ENCODE measurements at places on chromosomes 7 and 10.

GRCh38 chr10:129993621-129994020 lies 29.5 kb upstream of the EBF3 start:
- DNase-seq, result peak; percentile 62

- DNase-seq, result no peak
Observed at GRCh38 chr10:70523057-70523456, 44.5 kb downstream of the PALD1 start.

DNA sequence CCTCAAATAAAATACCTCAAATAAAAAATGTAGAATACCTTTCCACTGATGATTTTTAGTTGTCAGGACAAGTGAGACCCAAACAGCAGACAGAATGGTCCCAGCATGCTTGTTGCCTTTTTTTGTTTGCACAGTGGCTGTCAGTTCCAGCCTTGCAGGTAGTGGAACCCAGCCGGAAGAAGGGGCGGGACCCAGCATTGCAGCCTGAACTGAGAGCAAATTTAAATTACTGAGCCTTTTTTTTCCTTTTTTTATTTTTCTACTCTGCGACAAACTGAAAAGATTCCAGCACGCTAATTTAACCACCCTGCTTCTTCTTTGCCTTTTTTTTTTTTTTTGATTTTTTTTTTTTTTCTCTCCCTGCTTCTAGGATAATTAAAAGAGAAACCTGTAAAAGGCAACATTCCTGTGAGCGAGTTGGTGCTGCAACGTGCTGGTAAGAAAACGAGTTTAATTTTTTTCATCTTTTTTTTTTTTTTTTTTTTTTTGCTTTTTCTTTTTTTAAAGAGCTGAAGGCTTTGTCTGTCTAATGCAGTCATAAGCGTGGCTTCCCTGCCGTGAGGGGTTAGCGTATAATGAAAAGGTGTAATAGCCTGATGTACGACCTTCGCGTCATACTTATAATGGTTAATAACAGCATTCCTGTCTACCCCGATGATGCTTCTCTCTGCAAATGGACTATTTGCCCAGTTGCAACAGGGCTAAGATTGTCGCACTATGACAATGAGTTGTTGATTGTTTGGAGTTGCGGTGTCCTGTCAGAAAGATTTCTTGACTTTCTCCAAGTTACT lies 555.3 kb upstream of the CELF2 start:
- no peak for DNase-seq

DNA sequence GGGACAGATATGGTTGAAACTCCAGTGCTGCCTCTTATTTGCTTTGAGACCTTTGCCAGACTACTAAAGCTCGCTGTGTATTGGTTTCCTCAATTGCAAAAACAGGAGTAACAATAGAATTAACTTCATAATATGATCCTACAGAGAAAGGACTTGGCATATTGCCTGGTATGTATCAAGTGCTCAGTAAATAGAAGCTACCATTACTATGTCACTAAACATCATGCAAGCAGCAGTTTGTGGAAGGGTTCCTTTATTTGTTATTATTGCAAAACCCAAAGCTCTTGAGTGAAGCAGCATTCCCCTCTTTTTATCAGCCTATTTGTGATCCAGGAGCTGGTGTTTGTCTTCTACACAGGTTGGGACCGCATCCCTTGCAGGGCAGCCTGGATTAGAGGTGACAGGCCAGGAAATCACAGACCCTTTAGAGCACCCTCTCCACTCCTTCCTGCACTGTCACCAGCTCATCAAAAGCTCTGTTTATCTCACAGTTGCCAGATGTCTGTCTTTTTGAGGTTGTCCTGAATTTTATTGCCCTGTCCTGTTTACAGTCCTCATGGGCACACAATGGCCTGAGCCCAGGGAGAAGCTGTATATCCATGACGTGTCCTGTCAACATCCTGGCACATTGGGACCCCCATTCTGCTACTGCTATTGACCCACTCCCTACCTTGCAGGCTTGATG lies 121.5 kb downstream of the SNX10 start:
- no peak for DNase-seq

GRCh38 chr10:104834580-104834979 lies 193.5 kb downstream of the SORCS3 start:
- DNase-seq, result no peak

DNA sequence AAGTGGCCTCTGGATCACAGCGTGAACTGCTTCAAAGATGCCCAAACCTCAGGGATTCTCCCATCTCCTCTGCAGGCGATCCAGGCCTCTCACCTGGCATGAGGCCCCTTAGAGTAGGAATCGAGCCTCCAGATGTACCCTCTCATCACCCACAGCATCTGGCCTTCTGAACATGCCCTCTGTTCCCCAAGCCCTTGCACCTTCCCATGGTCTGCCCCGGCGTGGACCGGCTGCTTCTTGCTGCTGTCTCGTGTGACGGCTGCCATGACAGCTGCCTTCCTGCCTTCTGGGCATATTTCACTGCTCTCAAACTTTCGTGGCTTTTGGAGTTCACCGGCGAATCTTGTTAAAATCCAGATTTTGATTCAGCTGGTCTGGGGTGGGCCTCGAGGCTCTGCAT lies 157.2 kb upstream of the NPS start:
- no peak for DNase-seq

DNA sequence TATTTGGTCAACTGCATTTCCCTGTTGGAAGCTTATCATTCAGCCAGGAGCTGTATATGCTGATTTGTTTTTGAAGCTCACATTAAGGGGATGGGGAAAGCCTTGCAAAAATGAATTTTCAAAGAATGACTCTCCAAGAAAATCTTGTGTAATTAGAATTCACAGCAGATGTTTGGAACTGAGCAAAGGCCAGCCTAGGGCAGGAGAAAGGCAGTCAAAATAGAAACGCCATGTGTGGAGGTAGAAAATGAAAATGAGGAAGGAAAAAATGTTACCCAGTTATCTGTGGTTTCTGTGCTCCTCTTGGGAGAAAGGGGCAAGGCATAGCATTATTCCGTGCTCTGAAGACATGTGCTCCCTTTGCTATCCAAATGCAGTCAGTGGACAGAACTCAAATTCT lies 93.5 kb downstream of the NRP1 start:
- peak; percentile 89 for DNase-seq

DNA sequence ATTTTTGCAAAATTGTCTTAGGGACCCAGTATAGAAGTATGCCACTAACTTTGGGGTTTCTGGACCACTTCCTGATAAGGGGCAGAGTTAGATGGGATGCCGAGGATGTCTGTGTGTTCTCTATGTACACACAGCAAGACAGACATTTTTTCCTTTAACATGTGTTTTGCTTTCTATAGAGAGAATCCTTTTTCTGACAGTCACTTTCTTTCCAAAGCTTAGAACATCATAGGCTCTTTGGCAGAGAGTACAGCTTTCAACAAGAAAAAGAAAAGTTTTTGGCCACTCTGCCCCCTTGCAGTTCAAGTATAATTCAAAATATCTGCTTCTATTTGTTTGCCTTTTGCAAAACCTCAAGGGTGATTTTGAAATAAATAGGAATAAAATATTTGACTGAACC lies 44.1 kb downstream of the PAPSS2 start:
- DNase-seq, result peak; percentile 49

DNA sequence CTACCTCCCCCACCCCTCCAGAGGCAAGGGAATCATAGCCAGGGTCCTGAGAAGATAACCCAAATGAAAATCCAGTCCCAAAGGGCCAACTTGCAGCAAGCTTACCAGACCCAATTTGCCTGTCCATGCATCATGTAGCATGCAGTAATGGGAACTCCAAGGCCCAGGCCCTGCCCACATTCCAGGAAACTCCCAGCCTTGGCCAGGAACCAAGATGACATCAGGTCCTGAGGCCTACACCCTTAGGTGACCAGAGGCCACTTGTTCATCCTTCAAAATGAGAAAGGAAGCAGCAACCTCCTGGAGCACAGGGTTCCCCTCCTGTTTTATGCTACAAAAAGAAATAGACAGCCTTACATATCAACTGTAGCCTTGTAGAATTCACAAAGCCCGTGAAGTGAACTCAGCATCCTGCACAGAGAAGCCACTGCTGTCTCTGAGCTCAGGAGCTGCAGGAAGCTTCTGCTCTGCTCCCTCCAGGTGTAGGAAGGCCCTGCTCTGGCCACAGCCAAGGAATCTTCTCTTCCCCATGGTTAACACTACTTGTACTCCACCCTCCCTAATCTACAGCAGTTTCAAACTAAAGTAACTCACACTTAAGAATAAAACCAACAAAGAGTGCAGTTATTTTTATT lies 30.3 kb upstream of the GRB10 start:
- peak; percentile 74 for DNase-seq

GRCh38 chr7:121272676-121273075 lies 56.1 kb upstream of the WNT16 start:
- no peak for DNase-seq

DNA sequence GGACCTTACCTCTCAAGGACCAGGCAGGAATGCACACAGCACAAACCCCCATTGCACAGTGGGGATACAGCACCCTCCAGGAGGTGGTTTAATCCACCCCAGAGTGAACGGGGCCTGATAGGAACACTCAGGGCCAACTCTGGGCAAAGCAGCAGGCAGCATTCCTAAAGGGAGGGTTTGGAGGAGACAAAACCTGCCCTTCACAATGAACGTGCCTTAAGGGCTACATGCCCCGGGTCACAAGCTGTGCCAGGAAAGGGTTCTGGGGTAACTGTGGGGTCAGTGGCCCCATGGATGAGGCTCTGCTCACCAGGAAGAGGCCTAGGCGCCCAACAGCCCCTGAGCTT lies 1.1 kb downstream of the GPRIN2 start:
- DNase-seq, result no peak

DNA sequence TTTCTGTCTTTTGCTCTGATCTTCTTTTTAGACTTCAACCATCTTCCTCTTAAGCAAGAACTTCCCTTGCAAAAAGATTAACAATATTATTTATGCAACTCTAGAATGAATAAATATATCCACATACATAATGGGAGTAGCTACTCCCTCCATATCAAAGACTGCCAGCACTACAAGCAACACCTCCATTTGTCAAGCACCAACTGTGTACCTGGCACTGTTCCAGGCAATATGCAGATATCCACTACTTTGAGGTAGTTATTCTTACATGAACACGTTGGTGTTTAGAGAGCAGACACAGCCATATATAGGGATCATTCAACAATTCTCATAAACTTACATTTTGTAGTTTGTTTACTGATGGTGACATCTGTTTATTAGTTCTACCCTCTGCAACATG lies 83.6 kb upstream of the CACNB2 start:
- no peak for DNase-seq

DNA sequence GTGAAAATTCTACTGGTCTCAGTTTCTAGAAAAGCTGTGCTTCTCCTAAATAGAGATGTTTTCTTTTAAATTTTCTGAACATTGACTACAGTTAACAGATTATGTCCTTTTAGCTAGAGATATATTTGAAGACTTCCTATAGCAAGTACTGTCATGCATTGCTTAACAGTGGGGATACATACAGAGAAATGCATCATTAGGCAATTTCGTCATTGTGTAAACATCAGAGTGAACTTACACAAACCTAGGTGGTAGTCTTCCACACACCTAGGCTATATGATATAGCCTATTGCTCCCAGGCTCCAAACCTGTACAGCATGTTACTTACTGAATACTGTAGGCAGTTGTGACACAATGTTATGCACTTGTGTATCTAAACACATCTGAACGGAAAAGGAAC lies 28.5 kb downstream of the PIK3CG start:
- DNase-seq, result no peak

DNA sequence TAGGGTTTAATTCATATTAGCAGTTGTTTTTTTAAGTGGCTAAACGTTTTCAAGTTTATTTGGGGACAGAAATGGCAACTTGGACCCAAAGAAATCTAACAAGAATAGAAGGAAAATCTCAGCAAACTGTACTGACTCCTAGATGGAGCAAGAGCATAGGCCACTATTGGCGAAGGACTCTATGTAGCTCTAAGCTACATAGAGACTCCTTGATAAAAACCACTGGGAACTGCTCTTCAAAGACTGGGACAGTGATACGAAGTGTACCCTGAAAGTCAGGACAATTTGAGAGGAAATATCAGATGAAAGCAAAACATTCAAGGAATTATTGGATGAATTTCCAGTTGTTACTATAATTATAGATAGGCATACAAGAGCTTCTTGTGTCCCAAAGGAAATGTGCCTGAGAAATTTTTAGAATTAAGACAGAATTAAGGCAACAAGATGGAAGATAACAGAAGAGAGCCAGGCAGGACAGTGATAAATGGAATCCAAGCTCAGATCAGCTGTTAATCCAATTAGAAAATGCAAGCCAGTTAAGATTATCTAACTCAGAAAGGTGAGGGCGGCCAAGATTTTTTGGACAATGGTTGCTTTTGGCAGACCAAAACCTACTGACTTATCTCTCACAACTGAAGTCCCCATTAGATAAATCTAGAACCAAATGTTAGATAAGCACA lies 103.7 kb upstream of the IFRD1 start:
- DNase-seq, result no peak

DNA sequence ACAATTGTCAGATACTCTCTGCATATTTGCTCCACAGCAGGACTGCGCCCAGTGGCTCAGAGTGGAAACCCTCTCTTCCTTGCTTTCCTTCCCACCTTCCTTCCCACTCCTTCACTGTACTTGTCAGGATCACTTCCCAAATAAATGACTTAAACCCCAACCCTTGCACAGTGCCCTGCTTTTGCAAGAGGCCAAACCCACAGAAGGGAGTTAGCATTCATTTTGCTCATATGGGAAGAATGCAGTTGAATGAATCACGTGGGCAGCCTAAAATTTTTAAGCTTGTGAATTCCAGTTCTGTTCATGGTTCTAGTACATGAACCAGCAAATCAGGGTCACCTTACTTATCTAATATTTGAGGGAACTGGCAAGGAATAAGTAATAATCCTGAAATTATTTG lies 47.7 kb upstream of the SFMBT2 start:
- DNase-seq, result peak; percentile 1

- peak; percentile 13 for DNase-seq
Observed at GRCh38 chr7:40223451-40224127, 88.8 kb downstream of the SUGCT start.

GRCh38 chr10:30902621-30903396 lies 128.9 kb downstream of the ZNF438 start:
- no peak for DNase-seq

DNA sequence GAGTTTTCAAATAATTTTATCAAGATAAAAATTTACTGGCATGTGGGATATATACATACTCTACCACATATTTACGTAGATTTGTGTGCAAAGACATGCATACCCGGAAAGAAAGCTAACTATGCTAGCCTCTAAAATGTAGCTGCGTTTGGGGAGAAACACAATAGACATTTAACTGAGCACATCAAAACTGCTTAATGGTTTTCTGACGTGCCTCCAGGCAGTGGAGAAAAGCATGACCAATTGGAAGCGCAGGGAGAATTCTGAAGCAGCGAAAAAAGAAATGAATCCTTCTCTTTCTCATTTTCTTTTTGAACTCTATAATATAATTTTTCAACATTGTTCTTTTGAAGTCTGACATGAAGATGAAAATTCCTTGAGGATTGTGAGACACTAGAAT lies 60.3 kb upstream of the LYZL1 start:
- peak; percentile 19 for DNase-seq

- DNase-seq, result no peak
Observed at GRCh38 chr10:16585103-16585502, 63.4 kb upstream of the C1QL3 start.

DNA sequence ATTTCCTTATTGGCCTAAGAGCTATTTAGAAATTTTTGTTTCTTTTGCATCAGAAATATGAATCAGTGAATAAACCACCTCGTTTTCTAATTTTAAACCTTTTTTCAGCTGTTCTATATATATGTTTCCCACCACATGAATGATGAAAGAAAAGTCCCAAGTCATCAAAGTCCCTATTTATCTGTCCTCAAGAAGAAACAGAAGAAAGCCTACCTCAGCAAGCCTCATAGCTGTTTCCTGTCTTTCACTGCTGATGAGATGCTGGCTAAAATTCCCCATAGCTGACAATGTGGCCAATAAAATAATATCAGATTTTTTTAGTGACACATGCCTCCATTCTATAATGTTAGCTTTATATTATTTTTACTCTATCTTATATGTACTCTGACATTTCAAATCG lies 54.2 kb downstream of the SEC61G start:
- no peak for DNase-seq

Data from adipocyte (in vitro differentiated cells).